ENCODE measurements at places on chromosomes 13 and 19.

DNA sequence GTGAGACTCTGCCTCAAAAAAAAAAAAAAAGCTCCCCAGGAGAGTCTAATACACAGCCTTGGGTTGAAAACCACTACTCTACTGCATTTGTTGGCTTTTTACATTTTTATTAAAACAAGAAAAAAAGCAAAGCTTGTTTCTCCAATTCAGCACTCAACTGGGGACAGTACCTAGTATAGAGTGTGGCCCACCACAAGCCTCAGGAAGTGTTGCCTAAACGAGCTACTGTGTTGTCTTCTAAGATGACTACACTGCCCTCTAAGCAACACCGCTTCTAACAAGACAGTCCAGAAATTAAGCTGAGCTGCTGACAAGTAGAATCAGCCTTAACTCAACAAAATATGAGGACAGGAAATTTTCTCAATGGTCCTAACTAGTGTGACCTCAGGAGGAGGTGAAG, 522.2 kb downstream of the FGF9 start:
- DNase-seq, result no peak

- no peak for DNase-seq
These were observed 822 bp upstream of the ZBTB7A start for GRCh38 chr19:4067396-4068046.

DNA sequence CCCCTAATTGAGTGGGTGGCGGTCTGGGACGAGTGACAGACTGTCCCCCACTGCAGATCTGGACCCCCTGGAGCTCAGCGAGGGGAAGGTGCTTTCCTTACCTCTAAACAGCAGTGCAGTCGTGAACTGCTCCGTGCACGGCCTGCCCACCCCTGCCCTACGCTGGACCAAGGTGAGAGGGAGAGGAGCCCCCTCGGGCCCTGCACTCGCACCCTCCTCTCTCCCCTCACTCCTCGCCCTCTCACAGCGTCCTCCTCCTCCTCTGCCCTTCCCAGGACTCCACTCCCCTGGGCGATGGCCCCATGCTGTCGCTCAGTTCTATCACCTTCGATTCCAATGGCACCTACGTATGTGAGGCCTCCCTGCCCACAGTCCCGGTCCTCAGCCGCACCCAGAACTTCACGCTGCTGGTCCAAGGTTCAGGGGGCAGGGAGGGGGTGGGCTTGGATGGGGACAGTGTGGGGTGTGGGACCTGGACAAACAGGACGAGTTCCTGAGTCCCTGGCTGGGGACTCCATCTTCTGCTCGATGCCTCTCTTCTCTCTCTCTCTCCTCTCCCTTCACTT, 9.6 kb downstream of the BCAM start:
- no peak for DNase-seq

- peak; percentile 46 for DNase-seq
These were observed 129.7 kb downstream of the SLC7A1 start for GRCh38 chr13:29465741-29466293.

DNA sequence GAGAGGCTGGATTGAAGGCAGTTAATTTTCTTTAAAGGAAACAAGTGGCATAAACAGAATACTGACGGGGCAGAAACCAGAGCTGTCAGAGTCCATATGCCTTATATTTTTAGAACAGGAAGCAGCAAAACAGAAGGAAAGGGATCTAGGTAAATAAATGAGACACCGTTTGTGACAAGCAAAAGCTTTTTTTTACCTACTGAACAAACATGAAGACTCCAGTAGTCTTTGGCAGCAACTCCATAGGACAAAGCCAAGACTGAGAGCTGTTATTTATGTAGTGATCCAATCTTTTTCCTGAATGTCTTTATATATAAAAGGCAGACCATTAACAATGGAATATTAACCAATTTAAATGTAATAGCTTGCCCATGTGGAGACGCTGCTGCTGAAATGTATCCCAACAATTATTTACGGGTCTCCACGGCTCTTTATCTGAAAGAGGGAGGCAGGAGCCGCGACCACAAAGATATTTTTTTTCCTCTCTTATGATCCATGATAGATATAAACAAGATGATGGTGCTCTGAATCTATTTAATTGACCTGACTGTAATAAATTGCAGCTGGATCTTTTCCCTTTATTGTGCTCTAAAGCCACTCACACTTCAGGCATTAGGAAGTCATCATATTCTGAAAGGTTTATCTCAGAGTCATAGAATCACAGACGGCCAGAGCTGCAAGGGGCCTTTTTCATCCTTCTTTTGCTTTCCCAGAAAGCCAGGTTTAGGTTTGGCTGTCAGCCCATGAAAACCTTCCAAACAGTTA, 687.8 kb downstream of the EFNB2 start:
- DNase-seq, result peak; percentile 59

GRCh38 chr19:56333506-56333905, 18.9 kb upstream of the ZSCAN5A start:
- DNase-seq, result peak; percentile 62

DNA sequence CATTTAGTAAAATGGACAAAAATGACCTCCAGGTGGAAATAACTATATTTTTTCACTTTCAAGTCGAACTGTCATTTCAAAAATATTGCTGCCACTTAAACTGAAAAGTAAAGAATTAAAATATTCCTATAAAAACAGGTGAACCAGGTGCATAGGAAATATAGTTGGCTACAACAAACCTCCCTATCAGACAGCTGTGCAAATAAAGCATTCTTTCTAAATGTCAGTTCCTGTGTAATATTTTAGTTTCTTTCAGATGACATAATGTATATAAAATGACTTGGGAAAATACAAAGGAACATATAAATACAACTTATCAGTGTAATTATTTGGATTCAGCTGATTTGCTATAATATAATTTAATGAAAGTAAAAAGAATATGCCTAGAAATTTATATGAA, 403.5 kb upstream of the GPC6 start:
- DNase-seq, result no peak

DNA sequence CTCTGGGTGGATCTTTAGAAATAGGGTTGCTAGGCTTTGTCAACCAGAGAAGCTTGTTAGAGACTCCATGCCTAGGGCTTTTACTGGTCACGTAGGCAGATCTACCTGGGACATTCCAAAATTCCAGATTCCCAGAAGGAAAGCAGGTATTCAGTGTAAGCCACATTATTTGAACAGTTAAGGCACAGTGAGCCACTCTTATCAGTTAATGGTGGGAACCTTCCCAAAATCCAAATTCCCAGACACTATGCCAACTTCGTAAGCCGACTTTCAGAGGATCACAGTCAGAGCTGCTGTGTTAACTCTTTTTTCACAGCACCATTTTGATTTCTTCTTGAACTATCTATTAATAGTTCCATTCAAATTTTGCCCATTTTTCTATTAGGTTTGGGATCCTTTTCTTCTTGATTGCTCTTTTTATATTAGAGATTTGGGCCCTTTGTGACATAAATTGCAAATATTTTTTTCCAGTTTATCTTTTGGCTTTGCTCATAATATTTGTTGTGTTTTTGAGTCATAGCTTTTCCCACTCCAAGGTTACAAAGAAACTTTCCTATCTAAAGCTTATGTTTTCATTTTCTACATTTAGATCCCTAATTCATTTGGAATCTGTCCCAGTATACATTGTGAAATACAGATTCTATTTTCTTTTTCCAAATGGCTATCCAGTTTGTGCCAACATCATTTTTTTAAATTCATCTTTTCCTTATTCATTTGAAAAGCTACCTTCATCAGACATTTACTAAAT, 77.3 kb downstream of the DHRS12 start:
- DNase-seq, result no peak

DNA sequence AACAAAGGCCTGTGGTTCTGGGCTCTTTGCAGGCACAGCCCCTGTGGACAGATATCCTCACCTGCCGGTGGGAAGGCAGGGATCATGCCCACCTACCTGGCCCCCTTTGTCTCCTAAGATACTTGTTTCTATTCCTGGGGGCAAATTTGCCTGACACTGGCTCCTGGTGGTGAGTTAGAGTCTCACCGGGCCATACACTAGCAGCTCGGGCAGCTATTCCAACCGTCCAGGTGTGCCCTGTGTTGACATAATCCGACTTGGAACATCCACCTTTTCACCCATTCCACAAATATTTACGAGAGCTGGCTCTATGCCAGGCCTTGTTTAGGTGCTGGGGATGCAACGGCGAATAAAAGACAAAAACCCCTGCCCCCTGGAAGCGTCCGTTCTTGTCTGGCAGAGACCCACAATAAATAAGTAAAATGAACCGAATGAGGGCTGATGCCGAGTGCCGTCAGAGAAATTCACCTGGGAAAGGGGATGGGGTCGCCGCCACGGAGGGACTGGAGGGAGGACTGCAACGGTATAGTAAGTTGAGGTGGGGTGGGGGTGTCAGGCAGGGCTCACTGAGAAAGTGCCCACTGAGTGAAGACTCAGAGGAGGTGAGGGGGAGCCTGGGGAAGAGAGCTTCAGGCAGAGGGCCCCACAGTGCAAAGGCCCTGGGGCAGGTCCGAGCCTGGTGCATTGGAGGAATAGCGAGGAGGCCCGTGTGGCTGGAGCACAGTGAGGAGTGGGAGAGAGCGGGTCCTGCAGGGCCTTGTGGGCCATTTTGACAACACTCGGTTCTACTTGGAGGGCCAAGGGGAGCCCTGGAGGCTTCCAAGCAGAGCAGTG, 43.2 kb upstream of the RANBP3 start:
- peak; percentile 34 for DNase-seq

DNA sequence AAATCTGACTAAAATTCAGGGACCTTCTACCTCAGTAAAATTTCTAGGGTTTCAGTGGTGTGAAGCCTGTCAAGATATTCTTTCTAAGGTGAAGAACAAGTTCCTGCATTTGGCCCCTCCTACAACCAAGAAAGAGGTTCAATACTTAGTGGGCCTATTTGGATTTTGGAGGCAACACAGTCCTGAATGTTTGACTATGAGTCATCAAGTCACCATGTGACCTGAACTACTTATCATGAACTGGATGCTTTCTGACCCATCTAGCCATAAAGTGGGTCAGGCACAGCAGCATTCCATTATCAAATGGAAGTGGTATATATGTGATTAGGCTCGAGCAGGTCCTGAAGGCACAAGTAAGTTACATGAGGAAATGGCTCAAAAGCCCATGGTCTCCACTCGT, 163.0 kb upstream of the IRS2 start:
- no peak for DNase-seq

GRCh38 chr13:39777527-39778061, 122.1 kb downstream of the COG6 start:
- DNase-seq, result no peak

DNA sequence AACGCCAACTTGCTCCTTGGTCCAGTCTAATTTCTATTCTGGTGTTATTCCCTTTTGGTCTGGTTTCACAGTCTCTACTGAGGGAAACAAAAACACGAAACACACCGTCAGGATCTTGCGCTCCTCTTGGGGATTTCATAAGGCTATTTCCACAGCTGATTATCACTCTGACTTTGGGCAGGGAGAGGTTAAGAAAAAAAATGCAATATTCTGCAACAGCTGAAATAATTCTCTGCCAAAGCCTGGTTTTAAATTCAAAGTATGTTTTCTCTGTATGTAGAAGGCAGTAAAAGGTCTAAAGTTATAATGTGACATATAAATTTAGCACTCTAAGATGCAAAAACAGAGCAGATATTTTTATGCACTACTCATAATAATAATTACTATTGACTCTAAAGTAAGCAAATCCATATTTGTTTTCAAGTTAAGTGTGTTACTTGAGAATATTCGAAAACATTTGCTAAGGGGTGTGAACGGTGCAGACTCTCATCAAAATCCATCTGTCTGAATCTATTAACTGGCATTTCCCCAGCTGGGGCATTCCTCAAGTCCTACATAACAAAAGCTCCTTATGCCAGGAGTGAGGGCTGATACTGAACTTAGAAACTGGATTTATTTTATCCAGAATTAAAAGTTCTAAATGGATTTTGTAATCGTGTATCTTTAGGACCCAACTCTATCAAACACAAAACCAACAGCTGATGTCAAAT, 38.4 kb upstream of the STARD13 start:
- DNase-seq, result no peak

DNA sequence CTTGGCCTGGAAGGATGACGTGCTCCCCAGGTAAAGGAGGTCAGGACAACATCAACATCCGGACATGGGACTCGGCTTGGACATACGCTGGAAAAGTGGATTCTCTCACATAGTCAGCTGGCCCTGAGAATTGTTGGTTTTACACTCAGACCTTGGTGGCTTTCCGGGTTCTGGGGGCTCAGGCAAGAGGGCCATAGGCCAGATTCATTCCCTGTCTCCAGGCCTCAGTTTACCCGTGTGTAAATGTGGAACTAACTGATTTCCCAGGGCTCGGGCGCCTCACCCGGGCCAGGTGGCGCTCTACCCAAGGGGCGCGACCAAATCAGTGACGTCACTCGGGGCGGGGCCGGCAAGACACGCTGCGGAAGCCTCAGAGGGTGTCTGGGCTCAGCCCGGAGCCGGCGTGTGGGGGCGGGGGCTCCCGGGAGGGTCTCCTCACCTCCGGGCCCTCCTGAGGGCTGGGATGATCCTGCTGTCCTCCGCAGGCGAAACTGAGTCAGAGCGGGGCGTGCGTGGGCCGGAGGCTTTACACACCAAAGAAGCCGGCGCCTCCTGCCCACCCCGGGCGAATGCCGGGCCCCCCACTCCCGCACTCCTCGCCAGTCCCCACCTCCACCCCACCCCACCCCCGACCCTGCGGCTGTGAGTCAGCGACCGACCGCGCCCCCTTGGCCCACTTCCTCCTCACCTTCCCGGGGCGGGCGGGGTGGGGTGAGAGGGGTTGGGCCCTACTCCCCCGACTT, 862 bp upstream of the VASP start:
- DNase-seq, result peak; percentile 98

- no peak for DNase-seq
These were observed 6.5 kb downstream of the INSR start for GRCh38 chr19:7287722-7288121.

- DNase-seq, result no peak
These were observed 566 bp upstream of the CCDC97 start for GRCh38 chr19:41309180-41310032.

Data from kidney (tissue), 22 donors.